ENCODE measurements at places on chromosomes 12 and 14. TPM values are rescaled to one million over a fixed set of nuclear protein-coding genes. Genes with fewer than 3 reads are reported as not detected.

GRCh38 chr12:9673404-9674225 lies 4.1 kb downstream of the CLEC2D start:
- no peak for DNase-seq

DNA sequence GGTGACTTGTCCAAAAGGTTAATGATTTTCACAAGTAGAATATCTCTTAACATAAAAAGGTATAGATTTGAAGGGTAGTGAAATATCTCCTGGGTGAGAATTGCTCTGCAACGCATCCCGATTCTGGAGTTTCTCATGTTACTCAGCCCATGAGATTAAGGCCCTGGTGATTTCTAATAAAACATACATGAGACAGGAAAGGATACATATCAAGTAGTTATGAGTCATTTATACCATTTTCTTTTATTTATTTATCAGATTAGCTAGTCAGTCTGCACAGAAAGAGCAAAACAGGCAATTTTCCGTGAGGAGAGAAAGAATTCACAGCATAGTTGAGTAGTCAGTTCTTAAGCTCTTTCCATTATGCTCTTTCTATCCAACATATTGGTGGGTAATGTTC lies 535.6 kb upstream of the ATP2B1 start:
- DNase-seq: no peak

GRCh38 chr12:26666286-26666685 lies 166.7 kb downstream of the ITPR2 start:
- DNase-seq: no peak

- no peak for DNase-seq
Measured at GRCh38 chr12:119772431-119772830, 104.5 kb downstream of the PRKAB1 start.

DNA sequence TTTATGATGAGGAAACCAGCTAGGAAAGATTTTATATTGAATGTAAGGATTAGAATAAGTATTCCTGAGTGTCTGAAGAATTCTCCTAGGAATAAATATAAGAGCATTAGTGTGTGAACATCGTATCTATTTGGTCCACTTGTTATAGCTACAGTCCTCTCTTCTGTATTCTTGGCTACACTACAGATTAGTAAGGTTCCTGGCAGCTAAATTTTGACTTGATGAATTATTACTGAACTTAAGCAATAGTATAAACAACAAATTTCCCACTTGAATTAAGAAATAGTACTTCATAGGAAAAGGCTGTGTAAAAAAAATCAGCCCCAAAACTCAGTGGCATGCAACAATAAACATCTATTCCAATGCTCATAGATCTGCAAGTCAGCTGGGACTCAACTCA lies 138.4 kb upstream of the G2E3 start:
- DNase-seq: no peak

- DNase-seq: no peak
Measured at GRCh38 chr12:50440288-50440687, 39.6 kb downstream of the LARP4 start.

DNA sequence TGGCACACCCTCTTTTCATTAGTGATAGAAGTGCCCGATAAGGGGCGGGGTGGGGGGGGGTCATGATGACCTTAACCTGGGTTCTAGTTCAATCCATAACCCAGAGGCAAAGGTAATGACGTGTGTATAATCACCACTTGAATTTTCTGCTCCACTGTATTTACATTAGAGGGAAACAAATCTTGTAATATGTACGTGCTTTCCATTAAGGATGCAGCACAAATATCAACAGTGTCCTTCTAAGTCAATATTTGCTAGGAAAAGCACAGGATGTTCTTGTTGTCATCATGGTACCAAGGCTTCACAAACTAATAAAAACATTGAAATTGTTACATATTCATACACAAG lies 121.2 kb upstream of the SLC38A2 start:
- no peak for DNase-seq

DNA sequence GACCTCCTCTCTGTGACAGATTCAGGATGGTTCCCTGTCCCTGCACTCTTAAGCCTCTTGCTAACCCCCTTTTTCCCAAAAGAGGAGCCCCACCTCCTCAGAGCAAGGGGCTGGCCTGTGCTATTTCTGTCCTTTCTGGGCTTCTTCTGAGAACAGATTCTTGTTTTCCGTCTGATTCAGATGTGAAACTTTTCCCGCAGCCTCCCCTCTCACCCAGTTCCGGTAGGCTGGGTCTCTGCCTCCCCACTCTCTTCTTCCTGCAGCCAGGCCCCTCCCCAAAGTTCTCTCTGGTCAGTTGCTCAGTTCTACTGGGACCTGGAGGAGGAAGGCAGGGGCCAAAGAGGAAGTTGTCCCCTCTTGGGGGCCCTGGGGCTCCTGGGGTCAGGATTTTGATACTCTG lies 11.8 kb downstream of the PDE1B start:
- DNase-seq: no peak

DNA sequence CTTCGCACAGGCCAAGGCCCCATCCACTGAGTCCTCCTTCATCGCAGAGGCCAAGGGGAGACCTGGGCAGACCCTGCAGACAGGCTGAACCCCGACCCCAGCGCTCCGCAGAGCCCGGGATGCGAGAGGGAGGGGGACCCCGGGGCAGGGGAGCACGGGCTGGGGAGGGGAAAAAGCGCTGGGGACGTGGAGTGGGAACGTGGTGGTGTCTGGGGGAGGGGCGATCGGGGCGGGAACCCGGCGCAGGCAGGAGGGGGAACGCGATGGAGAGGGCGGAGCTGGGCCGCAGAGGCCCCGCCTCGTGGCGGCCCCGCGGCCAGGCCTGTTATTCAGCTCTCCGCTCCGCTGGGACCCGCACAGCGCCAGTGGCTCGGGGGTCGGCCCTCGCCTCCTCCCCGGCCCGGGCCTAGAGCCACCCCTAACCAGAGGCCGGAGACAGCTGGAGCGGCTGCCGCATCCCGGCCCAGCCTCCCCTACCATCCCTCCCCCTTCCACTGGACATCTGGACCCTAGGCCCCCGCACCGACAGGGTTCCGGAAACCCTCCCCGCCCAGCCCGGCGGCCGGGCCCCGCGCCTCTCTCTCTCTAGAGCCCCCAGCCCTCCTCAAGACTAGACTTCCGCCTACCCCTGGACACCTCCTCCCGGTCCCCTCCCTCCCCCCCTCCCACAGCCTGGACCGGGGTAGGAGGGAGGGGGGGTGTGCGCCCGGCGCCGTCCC lies at the start of gene ARHGEF25:
TSS of gene ARHGEF25 (plus strand) at position 328 of the 719 bp plus-strand sequence. CDS start 460 bp downstream, outside the sequence.
- DNase-seq: no peak

DNA sequence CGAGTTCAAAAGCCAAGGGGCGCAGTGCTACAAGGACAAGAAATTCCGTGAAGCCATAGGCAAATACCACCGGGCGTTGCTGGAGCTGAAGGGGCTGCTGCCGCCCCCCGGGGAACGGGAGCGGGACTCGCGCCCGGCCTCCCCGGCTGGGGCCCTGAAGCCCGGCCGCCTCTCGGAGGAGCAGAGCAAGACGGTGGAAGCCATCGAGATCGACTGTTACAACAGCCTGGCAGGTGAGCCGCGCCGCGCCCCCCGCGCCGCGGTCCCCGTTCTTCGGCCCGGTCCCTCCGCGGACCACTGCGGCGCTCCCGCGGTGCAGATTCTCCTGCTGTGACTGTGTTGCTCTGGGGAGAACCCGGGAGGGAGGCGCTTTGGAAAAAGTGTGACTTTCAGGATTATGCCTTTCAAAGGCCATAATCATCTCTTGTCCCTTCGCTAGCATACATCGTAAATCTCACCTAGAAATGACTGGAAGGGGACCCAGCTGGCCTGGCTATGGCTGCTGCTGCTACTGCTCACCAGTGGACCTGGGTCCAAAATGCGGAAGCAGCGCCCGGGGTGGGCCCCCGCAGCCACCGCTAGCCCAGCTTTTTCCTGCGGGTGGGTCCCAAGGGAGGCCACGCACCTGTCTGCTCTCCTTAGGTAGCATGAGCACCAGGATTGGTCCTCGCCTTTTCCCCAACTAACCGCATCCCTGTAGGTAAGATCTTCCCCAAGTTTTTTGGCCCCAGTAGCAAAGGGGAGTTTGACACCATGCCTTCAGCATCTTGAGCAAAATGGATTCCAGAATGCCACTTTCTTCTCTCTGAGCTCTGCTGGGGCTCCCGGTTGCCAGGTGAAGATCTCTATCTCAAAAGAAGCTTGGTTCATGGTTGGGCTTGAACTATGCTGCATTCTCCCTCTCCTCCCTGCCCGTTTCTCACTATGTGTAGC lies 853 bp downstream of the TTC9 start:
- DNase-seq: no peak

DNA sequence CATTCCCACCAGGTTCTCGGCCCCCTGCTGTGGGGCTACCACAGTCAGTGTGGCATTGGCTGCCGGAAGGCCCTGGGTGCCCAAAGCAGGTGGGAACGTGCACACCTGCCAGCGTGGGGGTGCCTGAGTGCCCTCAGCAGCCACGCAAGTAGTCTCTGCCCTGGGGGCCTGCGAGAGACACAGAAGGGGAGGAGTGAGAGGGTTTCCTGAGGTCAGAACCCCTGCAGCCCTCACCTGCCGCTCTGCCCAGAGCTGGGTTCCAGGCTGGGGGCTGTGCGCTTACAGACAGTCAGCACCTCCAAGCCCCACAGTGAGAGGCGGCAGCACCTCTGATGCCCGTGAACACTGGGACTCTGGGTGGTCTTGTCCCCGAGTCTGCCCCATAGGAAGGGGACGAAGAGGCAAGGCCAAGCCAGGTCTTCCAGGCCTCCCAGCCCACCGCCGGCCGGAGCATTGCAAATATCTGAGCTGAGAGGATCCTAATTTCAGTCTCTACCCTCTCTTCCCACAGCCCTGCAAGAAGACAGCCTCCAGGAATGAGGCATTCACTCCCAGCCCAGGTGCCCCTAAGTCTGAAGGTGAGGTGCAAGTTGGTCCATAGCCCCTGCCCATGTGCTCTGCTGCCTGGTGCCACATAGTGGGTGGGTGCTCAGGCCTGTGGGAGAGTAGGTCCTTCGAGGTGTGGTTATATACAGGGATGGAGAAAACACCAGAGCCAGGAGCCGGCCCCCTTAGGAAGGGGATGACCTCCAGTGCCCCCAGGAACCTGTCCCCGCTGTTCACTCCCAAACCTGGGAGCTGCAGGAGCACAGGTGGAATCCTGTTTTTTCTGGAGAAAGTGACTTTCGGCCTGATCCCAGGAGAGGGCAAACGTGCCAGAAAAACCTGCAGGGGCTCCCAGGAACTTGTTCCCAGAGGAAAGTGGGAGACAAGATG lies 291.1 kb upstream of the RTL1 start:
- no peak for DNase-seq

- no peak for DNase-seq
Measured at GRCh38 chr12:70983692-70984091, 63.2 kb upstream of the PTPRR start.

- no peak for DNase-seq
Measured at GRCh38 chr14:39217214-39217879, 16.4 kb upstream of the MIA2 start.

GRCh38 chr14:73764406-73765280 lies 50.5 kb upstream of the PNMA1 start:
- no peak for DNase-seq

- peak; percentile 14 for DNase-seq
Measured at GRCh38 chr12:56676851-56677580, 11.1 kb downstream of the PTGES3 start.

DNA sequence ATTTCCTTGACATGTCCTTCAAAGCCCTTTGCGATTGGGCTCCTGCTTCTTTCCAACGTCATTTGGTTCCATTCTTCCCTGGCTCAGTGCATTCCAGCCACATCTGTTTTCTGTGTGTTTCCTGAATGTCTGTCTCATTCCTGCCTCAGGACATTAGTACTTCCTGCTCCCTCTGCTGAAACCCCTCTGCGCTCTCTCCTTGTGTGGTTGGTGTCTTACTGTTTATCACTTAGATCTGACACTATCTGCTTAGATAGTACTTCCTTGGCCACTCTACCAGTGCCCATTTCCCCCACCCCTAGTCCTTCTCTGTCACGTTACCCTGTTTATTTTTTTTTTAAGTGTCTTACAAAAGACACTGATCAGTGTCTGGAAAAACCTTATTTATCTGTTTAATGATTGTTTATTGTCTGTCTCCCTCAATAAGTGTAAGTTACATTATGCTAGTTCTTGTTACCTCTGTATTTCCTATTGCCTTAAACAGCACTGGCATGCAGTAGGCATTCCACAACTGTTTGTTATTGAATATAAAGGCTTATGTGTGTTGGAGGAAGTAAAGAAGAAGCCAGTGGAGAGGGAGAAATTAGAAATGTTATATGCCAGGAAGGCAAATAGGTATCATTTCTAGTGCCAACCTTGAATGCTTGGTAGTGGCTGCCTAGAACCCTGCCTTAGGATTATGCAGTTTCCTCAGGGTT lies 21.5 kb downstream of the DYRK2 start:
- no peak for DNase-seq

DNA sequence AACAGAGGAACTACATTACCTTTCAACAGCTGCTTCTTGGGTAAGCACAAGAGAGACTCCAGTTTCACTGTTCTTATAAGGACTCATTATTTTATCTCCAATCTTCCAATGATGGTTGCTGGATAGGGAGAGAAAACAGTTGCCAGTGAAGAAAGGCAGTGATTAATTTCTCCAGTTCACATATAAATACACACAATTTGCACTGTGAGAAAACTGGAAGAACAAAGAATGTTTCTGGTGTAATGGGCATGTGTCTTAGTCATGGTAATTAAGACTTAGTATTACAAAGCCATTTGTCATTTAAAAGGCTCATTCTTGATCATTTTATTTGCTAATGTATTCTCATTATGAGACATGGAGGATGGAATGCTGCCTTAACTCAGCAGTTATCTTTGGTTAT lies 78.0 kb upstream of the FAR2 start:
- DNase-seq: no peak

- no peak for DNase-seq
Measured at GRCh38 chr12:104204690-104205480, 10.7 kb upstream of the TXNRD1 start.

GRCh38 chr12:5191803-5192538 lies 148.3 kb downstream of the KCNA5 start:
- no peak for DNase-seq

GRCh38 chr14:89067293-89067972 lies 243.0 kb downstream of the TTC8 start:
- DNase-seq: no peak

GRCh38 chr12:15819644-15820437 lies 30.7 kb upstream of the EPS8 start:
- DNase-seq: no peak

The VWF gene
- 0.07 TPM for total RNA-seq

The FAM186B gene
- 0.27 TPM for total RNA-seq

The ETFBKMT gene
- 4.8 TPM for total RNA-seq

The DHRS2 gene
- total RNA-seq: not detected

The WSB2 gene
- 129 TPM for total RNA-seq

The INHBC gene
- not detected for total RNA-seq

The FOXA1 gene
- total RNA-seq: not detected

The LIN7A gene
- 0.92 TPM for total RNA-seq

The TOMM20L gene
- not detected for total RNA-seq

The TAS2R46 gene
- total RNA-seq: 0.51 TPM

The SMCO3 gene
- total RNA-seq: 0.15 TPM

The ASB2 gene
- not detected for total RNA-seq

The OR6C2 gene
- total RNA-seq: not detected

The ZCRB1 gene
- total RNA-seq: 56.3 TPM

The DPPA3 gene
- total RNA-seq: not detected

The TTC9 gene
- 1.6 TPM for total RNA-seq
